Omental fat pad (tissue), 4 donors: ENCODE measurements at places on chromosomes 11 and 22. TPM values are rescaled to one million over a fixed set of nuclear protein-coding genes. Genes with fewer than 3 reads are reported as not detected.

The EXPH5 gene
- 1.8 TPM for total RNA-seq

The OR10D3 gene
- not detected for total RNA-seq

The C11orf91 gene
- not detected for total RNA-seq

The CRYBB3 gene
- total RNA-seq, result not detected

The PHLDB1 gene
- total RNA-seq, result 231 TPM

The USH1C gene
- not detected for total RNA-seq

The PACSIN3 gene
- total RNA-seq, result 20.0 TPM

The MMP12 gene
- not detected for total RNA-seq

The CHRM1 gene
- not detected for total RNA-seq
